ENCODE measurements at places on chromosomes 16 and 17.

DNA sequence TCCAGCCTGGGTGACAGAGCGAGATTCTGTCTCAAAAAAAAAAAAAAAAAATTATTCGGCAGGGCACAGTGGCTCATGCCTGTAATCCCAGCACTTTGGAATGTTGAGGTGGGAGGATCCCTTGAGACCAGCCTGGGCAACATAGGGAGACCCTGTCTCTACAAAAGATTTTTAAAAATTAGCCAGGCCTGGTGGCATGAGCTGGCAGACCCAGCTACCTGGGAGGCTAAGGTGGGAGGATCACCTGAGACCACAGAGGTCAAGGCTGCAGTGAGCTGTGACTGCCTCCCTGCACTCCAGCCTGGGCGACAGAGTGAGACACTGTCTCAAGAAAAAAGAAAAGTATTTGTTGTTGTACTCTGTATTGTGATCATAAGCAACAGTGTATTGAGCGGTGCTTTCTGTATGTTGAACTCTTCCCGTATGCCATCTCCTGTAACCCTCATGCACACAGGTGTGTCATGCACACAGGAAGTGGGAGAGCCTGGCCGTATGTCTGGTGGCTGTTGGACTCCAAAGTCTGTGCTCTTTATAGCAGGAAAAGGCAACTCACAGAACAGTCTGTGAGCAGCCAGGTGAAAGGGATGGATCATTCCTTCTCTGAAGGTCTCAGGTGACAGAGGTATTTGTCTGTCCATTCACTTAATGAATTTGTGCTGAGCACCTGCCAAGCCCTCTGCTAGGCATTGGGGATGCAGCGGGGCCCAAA is 17.1 kb downstream of the CDH1 start:
- no peak for DNase-seq

DNA sequence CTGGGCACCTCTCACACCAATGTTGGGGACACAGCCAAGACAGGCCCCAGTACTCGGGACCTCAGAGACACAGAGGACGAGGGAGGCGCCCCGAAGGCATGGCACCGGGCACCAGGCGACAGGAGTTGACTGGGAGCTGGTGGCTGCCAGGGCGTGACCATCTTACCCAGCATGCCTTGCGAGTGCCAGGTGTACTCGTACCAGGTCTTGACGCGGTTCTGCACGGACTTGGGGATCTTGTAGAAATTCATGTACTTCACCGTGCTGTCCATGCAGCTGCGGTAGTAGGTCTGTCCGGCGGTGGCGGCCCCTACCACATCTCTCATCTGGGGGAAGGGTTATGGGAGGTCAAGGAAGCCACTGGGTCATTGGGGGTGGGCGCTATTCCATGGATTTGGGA is 67.3 kb downstream of the CNGB1 start:
- DNase-seq = no peak

GRCh38 chr17:82161216-82161615 is 51.4 kb downstream of the CCDC57 start:
- DNase-seq = no peak

DNA sequence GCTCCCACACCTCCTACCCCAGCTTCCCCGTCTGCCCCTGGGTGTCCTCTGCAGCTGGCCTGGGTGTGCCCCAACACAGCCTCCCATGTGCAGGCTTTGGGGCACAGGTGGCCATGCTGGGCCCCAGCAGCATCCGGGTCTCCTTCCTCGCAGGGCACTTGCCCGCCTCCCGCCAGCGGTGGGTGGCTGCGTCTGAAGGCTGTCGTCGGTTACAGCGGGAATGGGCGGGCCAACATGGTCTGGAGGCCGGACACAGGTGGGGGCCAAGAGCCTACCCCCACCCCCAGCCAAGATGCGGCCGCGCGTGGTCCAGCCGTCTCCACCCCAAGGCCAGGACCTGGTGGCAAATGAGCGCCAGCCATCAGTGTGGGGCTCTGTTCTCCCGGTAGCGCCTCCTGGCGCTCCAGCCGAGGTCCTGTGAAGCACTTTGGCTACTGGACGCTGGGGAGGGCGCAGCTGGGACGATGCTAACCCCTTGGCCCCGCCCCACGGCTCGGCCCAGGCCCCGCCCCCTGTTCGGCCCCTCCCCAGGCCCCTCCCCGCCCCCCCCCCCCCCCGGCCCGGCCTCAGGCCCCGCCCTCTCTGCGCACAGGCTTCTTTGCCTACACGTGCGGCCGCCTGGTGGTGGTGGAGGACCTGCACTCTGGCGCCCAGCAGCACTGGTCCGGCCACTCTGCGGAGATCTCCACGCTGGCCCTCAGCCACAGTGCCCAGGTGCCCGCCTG is 7.3 kb upstream of the RHOT2 start:
- peak; percentile 94 for DNase-seq

GRCh38 chr16:52074133-52074532 is 472.8 kb downstream of the TOX3 start:
- DNase-seq = no peak

DNA sequence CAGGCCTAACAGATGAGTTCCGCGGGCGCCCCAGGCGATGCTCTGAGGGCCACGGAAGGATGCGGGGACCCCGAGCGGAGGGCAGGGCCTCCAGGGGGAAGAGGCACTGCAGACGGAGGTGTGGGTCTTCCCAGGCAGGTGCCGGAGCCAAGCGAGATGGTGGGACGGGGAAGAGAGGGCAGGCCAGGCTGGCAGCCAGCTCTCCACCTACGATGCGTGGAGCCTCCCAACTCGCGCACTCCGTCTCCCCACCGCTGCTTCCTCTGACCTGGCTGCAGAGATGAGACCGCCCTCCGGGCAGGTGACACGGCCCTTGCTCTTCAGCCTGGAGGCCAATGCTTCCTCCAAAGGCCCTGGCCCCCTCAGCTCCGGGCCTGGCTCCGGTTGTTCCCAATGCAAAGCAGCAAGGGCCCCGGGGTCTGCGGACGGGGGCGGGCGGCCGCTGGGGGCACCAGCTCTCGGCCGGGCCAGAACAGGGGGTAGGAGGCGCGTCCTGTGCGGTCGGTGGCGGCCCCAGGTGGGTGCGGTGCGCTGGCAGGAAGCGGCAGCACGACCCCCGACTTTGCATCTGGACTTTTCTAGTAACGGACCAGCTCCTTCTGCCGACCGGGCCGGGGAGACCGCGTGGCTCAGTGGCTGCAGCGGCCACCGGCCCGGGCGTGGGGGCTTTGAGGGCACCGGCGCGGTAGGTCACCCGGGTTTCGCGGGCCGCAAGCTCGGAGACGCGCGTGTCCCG is 1.5 kb upstream of the SOX8 start:
- no peak for DNase-seq

GRCh38 chr17:34609210-34609609 is 29.8 kb downstream of the TMEM132E start:
- no peak for DNase-seq

DNA sequence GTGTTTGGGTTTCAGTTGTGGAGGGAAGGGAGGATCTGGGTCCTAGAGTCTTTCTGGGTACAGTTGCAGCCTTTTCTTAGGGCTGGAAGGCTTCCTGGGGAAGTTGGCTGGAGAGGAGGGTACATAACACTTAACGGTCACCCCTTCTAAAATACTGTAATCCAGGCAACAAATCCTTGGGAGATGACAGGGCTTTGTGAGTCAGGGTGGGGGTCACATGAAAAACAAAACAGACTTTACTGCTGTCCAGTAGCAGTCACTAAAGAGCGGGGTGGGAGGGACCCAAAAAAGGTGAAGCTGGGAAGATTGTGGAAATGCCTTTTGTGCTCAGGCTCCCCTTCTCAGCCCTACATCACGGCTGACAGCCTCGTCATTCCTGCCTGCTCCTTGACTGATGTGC is 6.3 kb downstream of the SAP30BP start:
- DNase-seq = no peak
